ENCODE measurements at places on chromosomes 3 and 15.

DNA sequence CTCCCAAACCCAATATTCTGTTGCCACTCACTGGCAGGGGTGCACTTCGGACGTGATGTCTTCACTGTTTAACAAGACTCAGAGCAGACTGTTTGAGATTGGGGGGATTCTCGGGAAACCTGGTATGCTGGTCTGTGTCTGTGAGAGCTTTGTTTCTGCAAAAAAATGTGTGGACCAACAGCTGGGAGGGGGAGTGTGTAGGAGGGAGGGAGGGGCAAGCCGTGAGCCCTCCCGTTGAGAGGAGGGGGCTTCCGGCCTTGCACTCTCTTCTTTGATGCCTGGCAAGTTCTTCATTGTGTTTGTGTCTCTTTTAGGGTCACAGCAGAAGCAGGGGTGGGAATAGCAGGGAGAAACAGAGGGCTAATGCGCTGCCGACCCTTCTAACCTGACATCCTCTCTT lies 74.9 kb upstream of the NDN start:
- no peak for DNase-seq

DNA sequence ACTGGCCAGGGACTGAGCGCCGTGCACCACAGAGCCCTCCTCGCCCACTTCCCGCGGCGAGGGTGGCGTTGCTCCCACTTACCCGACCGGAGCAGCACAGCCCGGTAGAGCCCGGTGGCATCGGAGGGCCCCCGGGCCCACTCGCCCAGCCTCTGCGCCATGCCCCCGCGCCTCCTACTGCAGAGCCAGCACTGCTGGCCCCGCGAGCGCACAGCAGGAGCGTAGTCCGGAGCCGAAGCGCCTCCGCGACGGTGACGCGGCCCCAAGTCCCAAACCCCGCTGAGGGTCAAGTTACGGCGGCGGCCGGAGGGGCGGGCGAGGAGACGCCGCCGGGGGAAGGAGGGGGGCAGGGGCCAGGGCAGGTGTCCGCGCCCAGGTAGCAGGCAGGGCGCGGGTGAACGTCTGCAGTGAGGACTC lies 9.6 kb upstream of the FAM107A start:
- DNase-seq, result no peak

- DNase-seq, result no peak
Measured at GRCh38 chr15:66652806-66653205, 49.2 kb upstream of the SMAD6 start.

DNA sequence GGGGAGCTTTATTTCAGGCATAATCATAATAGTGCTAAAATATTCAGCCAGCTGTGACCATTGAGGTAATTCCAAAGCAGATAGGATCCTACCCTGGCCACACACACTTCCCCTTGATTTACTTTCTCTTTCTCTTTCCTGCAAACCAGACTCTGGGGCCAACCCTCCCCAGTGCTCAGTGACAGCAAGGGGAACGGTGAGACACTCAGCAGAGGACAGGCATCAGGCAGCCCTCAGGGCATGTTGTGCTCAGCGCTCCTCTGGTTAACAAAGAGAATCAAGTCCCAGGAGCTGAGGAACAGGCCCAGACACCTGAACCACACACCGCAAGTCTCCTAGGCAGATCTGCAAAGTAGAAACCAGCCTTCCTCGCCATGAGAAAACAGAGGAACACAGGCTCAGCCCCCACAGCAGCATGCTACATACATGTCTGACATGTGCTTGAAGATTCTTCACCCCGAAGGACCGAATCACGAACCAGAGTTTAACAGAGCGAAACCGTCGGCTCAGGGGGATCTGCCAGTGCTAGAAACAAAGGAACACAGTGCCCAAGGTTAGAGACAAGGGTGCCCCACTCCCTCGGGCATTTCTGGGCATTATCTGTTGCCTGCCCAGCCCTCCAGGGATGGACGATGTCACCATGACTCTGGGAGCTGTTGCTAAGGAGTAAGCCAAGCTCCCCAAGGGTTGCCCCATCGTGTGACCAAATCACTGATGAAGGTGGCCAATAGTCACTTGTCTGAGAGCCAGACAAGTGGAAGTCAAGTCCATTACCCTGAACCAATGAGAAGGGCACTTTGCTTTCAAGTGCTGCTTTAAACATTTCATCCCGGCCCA lies 17.5 kb downstream of the HDC start:
- no peak for DNase-seq

GRCh38 chr3:70829092-70829491 lies 516.7 kb upstream of the MDFIC2 start:
- no peak for DNase-seq

- DNase-seq, result no peak
Measured at GRCh38 chr3:37661615-37662306, 199.9 kb upstream of the CTDSPL start.

All from GOT3 (cell line).